ENCODE measurements at places on chromosomes 1 and 21.

DNA sequence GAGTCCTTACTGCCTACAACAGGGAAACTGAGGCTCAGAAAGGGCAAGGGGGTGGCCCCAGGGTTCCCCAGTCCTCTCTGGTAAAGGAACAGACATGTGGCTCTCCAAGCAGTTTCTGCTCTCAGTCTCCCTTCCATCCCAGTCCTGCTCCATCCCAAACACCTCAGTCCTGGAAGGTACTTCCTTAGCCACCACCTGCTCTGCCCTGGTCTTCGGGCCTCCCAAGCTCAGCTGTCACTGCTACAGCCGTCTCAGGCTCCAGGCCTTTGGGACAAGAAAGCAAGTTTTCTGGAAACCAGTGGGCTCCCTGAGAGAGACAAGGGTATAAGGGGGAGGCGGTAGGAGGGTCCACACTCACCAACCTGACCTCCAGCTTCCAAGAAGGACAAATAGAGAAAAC, 23.1 kb upstream of the ADGRB2 start:
- no peak for DNase-seq

- no peak for DNase-seq
These were observed 142.3 kb upstream of the EDN2 start for GRCh38 chr1:41626616-41627375.

DNA sequence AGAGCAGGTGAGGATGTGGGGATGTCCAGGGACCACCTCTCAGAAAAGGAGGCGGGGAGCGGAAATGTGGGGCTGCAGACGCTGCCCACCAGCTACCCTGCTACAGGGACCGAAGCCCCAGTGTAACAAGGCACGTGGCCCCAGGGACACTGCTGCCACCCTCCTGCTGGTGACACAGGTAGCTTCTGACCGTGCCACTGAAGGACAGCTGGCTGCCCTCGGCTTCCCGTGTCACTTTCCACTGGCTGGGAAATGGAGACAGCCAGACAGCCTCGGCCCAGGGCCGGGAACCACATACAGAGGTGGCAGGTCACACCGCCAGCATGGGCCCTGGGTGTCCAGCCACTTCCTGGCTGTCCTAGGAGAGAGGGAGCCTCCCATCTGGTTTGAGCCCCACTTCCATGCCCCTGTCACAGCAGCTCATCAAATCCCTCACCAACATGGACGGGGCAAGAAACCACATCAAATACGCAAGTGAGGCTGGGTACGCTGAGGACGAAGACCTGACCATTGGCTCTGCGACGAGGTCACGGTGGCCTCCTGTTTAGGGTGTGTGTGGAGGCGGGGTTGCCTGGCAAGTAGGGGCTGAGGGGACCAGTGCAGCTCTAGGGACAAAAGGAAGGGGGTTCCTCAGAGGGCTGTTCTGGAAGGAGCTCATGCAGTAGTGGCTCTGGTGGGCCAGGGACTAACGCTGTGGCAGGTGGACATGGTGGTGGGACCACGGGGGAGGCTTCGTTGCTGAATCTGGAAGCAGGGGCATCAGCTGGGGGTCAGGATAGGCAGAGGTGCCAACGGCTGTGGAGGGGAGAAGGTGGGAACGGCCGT, 5.0 kb downstream of the PEX10 start:
- DNase-seq, result no peak

DNA sequence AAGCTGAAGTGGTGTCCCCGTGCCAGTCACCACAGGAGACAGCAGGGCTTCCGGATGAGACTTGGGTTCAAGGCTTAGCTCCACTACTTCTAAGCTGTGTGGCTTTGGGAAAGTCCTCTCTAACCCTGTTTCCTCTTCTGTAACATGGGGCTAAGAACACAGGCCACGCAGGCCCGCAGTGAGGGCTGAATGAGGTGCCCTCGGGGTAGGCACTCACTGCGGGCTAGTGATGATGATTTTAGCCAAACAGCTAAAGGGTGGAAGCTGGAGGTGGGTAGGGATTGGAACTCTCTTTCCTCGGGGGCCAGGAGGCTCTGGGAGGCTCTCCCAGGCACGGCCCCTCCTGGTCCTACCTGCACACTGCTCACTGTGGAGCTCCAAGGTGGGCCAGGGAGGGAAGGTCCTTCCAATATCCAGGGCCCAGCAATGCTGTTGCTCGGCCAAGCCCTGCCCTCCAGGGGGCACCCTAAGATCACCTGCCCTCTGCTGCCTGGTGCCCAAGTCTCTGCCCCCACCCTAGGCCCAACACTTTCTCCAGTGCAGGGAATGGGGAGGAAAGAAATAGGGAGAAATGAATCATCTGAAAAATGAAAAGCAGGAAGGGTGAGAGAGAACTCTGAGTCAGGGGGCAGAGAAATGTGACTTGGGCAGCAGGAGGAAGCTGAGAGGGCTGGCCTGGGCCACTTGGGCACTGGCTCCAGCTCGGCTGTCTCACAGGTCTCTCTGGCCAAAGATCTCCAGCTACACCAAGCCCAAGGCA, 19.2 kb upstream of the EVA1B start:
- no peak for DNase-seq

DNA sequence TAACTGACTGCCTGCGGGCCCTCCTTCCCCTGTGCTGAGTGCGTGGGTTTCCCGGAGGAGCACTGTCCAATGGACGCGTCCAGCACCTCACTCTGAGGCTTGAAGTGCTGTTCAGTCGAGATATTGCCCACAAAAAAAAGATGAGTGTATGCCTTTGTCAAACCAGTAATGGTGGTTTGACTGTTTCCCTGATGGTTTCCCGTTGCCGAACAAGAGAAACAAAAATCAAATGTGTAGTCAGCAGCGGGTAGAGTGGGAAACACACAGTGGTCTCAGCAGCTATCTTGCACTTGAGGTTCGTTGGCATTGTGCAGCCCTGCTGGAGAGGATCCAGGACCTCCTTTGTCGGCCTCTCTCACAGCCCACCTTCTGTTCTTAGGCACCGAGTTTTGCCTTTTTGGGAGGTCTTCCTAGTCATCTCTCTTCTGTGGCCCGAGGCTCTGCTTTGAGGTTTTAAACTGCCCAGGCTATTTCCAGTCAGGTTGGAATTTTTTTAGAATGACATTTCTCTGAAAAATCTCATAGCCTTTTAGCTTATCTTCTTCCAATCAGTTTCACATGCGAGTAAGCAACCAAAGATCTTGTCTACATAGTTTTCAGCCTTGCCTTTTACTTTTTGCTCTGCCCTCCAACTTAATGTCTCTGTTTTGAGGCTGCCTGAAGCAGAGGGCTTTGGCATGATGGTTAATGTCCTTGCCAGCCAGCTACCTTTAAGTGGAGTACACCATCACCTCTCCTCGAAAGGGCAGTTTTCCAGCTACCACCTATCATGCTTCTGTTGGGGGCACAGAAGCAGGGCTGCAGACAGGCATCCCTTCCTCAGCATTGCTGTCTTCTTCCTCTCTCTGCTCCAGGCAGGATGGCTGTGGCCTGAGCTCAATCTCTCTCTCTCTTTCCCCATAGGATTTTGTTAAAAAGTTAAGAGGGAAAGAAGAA, 132.3 kb downstream of the URB2 start:
- no peak for DNase-seq

GRCh38 chr1:208047476-208047934, 136.6 kb upstream of the CD34 start:
- DNase-seq, result no peak

- DNase-seq, result no peak
These were observed 54.3 kb upstream of the CAMK1G start for GRCh38 chr1:209529233-209529632.

GRCh38 chr1:64894438-64895196, 71.7 kb downstream of the JAK1 start:
- no peak for DNase-seq

GRCh38 chr21:43355266-43355924, 71.5 kb downstream of the SIK1 start:
- no peak for DNase-seq

GRCh38 chr1:10655002-10655401, 141.4 kb downstream of the CASZ1 start:
- DNase-seq, result no peak

- no peak for DNase-seq
These were observed 2.5 kb downstream of the CFAP126 start for GRCh38 chr1:161365207-161365606.

DNA sequence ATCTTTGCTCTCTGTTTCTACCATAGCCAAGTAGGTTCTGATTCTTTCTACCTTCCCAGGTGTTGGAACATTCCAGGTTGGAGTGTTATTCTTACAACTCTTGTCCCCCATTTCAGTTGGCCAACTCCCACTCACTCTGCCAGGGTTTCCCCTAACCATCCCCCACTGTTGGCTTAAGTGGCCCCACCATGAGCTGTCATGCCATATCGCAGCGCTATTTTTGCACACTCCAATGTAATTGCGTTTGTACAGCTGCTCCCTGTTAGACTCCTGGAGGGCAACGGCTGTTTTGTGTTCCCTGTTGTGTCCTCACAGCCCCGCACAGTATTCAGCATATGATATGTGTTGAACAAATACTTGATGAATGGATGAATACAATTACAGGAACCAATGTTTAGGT, 117.7 kb upstream of the ETS2 start:
- no peak for DNase-seq

- DNase-seq, result no peak
These were observed 47.0 kb upstream of the PTCH2 start for GRCh38 chr1:44890007-44890406.

DNA sequence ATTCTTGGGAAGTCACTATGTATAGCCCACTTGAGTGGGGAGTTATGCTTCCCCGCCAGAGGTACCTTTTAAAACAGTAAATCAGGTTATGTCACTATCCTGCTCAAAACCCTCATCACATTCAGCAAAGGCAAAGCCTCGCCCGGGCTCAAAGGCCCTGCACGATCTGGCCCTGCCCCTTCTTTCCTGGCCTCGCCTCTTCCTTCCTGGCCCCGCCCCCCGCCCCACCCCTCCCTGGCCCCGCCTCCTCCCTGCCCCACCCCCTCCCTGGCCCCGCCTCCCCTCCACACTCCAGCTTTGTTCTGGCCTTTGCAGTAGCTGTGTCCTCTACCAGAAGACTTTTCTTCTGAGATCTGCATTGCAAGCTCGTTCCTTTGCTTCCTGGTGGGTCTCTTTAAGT, 6.6 kb downstream of the LDLRAD2 start:
- no peak for DNase-seq

GRCh38 chr1:186426118-186426517, 34.8 kb downstream of the PDC start:
- DNase-seq, result no peak

GRCh38 chr1:228279011-228279721, 71.3 kb downstream of the OBSCN start:
- no peak for DNase-seq

- no peak for DNase-seq
These were observed at the start of gene GRIK3 for GRCh38 chr1:37034121-37035013. Gene GRIK3 (minus strand): TSS chr1:37034515. CDS start chr1:37034108, 407 bp downstream.

Data from glomerular endothelial cell (primary cell).